ENCODE measurements at places on chromosomes 6 and 20.

GRCh38 chr6:128676456-128676855, 156.1 kb upstream of the PTPRK start:
- DNase-seq: no peak

GRCh38 chr6:146944809-146945208, 259.4 kb upstream of the STXBP5 start:
- no peak for DNase-seq

DNA sequence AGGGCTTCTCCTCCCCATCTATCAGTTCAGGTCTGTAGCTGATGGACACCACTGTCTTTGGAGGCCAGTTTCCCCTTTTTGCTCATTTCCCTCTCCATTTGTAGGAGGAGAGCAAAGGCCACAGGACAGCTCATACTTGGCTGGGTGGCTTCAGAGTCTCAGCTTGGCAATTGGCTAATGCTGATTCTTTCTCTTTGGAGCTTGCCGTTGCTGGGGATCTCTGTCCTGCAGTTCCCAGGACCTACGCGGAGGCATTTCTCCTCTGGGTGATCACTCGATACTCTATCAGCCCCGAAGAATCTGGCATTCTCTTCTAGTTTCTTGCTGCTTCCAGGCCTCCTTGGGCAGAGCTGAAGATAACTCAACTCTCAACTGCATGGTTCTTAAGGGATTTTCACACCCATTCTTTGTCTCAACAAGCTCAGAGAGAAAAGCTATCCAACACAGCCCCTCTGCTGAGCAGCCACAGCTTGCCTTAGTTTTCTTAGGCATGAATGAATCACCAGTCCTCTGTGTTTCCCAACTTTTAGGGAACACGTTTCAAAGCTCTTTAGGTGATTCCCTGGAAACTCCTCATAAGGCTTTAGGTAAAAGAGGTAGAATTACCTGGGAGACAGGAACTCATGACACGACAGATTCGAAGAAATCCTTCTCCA, 19.2 kb upstream of the SSR1 start:
- no peak for DNase-seq

DNA sequence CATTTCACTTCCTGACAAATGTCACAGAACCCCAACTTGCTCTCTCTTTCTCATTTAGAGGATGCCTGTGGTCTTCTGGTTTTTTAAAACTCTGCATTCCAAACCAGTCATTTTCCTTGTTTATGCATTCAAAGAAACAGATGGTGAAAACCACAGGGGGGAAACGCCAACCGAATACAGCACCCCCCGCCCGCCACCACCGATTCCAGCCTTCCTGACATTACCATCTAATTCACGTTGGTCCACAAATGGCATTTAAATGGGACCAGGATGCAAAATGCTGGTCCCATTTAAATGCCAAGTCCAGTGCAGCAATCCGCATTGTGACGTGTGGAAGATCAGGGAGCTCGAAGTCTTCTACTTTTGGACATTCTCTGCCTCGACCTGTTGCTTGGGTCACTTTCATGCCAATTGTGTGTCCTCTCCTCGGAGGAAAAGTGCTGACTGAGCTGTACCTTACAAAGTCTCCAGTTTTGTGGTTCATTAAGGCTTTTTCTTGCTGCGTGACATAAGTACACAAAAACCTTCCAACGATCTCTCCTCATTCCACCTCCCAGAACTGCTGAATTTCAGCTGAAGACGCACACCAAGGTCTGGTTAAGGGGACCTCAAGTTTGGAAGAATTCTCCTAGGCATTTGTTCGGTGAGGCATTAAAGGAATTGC, 35.8 kb downstream of the NEDD9 start:
- DNase-seq: no peak

- no peak for DNase-seq
Measured at GRCh38 chr6:3915076-3915791, 66.1 kb downstream of the FAM50B start.

DNA sequence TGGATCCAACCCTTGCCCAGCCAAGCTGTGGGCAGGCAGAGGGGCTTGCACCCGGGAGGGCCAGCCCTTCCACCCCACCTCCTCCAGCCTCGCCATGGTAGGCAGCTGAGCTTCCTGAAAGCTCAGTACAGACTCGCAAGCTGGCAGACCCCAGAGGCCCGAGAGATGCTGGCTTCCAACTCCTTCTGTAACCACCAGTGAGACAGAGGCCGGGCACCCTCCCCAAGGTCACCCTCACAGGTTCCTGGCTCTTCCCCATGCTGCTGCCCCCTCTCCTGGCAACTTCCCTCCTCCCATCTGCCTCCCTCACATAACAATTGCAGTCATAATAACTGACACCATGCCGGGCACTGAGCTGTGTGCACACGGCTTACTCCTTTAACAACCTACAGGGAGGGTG, 26.2 kb upstream of the NOL4L start:
- DNase-seq: no peak

DNA sequence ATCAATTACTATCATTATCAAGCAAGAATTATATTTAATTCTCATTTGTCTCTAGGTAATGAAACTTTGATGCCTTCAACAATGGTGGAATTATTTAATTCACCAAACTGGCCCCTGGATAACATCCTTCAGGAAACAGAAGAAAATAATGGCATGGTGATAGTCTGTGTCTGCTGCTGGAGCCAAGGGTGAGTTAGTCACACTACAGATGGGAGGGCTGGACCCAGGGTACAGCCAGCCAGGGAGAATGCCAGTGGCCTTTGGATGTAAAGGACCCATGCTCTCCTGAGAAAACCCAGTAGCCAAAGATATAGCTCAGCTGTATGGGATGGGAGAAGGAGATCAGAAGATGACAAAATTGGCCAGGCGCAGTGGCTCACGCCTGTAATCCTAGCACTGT, 60.0 kb upstream of the CNKSR3 start:
- no peak for DNase-seq

DNA sequence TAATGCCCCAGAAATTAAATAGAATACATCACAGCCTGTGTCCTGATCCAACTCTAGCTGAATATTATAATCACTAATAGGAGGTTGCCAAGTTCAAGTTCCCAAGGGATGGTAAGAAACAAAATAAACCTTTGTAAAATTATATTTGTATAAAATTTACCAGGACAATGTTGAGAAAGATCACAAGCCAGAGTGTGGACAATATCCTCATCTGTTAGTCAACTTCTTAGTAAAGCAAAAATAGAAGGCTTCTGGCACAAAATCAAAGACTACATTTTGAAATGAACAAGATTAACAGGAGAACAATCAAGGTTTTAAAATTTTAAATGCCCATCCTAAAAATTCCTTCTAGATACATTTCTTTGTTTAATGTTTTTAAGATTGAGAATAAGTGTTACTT, 290.4 kb upstream of the HSF2 start:
- DNase-seq: no peak

DNA sequence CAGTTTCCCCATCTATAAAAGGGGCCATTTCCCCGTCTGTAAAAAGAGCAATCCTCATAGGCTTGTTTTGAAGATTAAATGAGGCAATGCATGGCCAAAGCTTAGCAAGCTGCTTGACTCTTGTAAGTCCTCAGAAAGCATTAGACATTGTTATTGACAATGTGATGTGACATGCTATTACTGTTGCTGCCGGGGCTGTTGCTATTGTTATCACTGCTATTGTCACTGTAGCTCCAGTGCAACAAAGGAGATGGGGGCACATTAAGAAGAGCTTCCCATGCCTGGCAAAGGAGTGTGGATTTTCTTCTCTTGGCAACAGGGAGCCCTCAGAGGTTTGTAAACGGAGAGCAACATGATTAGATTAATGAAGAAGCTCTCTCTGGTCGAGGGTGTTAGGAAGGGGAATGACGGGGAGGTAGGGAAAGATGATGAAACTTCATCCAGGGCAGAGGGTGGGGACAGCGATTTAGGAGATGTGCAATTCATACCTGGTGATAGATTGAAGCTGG, 33.1 kb upstream of the FAM83D start:
- DNase-seq: no peak

GRCh38 chr6:30691208-30691847, 544 bp upstream of the NRM start:
- DNase-seq: no peak

DNA sequence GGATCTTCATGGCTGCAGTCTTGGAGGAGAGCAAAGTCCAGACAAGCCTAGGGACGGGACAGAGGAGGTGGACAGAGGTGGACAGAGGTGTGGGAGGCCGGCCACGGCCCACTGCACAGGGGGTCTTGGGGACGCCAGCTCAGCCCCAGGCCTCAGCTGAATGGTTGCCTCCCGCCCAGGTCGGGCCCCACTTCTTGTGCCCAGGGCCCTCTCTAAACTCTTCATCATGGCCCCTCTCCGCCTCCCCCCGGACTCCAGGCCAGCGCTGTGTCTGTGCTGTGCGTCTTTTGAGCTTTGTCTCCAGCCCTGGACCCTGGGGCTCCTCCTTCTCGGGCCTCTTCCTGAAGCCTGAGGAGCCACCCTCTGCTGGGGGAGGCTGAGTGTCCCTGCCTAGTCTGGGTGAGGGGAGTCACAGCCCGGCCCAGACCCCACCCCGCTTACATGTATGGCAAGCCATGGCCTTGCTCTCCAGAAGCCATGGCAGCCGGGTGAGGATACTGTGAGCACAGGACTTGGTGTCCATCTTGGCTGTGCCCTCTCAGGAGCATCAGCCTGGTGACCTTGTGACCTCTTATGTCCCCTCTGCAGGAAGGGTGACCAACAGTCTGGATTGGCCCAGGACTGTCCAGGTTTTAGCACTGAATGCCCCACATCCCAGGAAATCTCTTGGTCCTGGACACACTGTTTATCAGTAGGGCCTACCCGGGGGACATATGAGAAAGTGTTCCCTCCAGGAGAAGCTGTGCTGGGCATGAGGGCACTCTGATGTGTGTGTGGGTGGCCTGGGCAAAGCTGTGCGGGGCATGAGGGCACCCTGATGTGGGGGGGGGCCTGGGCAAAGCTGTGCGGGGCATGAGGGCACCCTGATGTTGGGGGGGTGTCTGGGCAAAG, 9.4 kb upstream of the NPBWR2 start:
- peak; percentile 10 for DNase-seq

DNA sequence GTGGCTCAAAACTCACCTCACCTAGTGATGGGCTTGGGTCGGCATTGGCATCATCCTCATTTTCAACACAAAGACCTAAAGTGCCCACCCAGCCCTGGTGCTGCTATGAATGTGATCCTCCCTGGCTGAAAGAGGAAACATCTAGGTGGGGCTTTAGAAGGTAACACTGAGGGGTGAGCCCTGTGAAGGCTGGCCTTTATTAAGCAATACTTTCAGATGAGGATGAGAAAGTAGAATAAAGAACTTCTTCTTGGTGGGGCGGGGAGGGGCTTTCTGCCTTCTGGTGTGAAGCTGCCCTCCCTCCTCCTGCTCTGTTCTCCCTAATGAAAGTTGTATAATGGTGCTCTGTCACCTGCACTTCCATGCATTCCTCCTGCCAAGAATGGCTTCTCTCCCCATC, 133.0 kb upstream of the TRAF3IP2 start:
- DNase-seq: no peak

- DNase-seq: no peak
Measured at GRCh38 chr6:74585753-74586152, 620.1 kb downstream of the COL12A1 start.

DNA sequence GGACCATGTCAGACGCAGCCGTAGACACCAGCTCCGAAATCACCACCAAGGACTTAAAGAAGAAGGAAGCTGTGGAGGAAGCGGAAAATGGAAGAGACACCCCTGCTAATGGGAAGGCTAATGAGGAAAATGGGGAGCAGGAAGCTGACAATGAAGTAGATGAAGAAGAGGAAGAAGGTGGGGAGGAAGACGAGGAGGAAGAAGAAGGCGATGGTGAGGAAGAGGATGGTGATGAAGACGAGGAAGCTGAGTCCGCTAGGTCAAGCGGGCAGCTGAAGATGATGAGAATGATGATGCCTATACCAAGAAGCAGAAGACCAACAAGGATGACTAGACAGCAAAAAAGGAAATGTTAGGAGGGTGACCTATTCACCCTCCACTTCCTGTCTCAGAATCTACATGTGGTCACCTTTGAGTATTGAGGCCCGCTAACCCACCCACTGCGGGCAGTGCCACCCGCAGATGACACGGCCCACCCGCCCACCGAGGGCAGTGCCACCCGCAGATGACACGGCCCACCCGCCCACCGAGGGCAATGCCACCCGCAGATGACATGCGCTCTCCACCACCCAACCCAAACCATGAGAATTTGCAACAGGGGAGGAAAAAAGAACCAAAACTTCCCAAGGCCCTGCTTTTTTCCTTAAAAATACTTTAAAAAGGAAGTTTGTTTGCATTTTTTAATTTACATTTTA, 43.3 kb downstream of the MGME1 start:
- no peak for DNase-seq

DNA sequence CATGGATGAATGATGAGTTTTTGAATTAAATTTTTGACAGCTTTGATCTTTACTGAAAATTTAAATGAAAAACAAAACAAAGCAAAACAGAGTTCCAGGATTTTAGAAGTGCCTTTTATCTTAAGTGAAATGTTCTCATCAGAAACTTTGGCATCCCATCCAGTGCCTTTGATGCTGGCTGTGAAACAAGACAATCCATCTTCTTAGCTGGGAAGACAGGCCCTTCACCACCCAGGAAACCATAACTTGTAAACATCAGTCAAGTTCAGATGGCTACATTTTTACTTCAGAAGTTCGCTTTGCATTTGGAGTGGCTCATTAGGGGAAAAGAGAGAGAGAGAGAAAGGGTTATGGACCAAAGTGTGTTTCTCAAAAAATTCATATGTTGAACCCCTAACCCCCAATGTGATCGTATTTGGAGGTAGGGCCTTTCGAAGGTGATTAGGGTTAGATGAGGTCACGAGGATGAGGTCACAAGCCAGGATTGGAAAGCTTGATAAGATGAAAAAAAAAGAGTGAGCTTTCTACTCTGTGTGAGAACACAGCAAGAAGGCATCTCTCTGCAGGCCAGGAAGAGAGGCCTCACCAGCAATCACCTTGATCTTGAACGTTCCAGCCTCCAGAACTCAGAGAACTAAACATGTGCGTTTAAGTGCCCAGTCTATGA, 366.5 kb downstream of the PRKN start:
- DNase-seq: no peak

DNA sequence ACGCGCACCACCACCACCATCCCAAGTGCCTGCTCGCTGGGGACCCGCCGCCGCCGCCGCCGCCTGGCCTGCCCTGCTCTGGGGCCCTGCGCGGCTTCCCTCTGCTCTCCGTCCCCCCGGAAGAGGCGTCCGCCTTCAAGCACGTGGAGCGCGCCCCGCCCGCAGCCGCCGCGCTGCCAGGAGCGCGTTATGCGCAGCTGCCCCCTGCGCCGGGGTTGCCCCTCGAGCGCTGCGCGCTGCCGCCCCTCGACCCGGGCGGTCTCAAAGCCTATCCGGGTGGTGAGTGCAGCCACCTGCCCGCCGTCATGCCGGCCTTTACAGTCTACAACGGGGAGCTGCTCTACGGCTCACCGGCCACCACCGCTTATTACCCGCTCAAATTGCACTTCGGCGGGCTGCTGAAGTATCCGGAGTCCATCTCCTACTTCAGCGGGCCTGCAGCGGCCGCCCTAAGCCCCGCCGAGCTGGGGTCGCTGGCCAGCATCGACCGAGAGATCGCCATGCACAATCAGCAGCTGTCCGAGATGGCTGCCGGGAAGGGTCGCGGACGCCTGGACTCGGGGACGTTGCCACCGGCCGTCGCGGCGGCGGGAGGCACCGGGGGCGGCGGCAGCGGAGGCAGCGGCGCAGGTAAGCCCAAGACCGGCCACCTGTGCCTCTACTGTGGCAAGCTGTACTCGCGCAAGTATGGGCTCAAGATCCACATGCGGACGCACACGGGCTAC, 7.2 kb downstream of the PRDM13 start:
- no peak for DNase-seq

GRCh38 chr20:24504331-24505285, 35.2 kb downstream of the SYNDIG1 start:
- no peak for DNase-seq

Data from omental fat pad (tissue), 4 donors.